Neural progenitor cell (in vitro differentiated cells): ENCODE measurements at places on chromosomes 6 and 20.
A peak's percentile ranks its signal among the peaks of the same experiment; 100 is the strongest.

DNA sequence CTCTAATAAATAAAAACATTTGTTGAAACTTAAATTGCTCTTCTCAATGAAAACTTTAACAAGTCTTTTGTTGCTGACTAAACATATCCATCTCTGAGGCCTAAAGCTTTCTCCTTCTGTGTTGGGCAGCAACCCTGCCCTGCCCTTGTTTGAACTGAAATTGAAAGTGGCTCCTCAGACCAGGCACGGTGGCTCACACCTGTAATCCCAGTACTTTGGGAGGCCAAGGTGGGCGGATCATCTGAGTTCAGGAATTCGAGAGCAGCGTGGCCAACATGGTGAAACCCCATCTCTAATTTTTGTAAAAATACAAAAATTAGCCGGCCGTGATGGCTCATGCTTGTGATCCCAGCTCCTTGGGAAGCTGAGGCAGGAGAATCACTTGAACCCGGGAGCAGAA, 29.2 kb upstream of the GNRH2 start:
- no peaks in the 10 kb centered on the region for H3K4me1 ChIP-seq
- no peak overlapping the region for H3K4me3 ChIP-seq
- H3K27me3 ChIP-seq, result no peaks in the 10 kb centered on the region
- DNase-seq, result no peak
- H3K36me3 ChIP-seq, result peaks cover 16% of the 10 kb centered on the region

GRCh38 chr20:19625426-19625825, 132.6 kb upstream of the RIN2 start:
- no peaks in the 10 kb centered on the region for H3K36me3 ChIP-seq
- H3K4me3 ChIP-seq, result no peak overlapping the region
- DNase-seq, result no peak

- H3K4me1 ChIP-seq, result no peaks in the 10 kb centered on the region
- H3K4me3 ChIP-seq, result no peak overlapping the region
- DNase-seq, result no peak
- H3K36me3 ChIP-seq, result no peaks in the 10 kb centered on the region
- H3K27me3 ChIP-seq, result no peaks in the 10 kb centered on the region
- no peak overlapping the region for H3K27ac ChIP-seq
Measured at GRCh38 chr6:56875523-56875922, 79.4 kb upstream of the BEND6 start.

DNA sequence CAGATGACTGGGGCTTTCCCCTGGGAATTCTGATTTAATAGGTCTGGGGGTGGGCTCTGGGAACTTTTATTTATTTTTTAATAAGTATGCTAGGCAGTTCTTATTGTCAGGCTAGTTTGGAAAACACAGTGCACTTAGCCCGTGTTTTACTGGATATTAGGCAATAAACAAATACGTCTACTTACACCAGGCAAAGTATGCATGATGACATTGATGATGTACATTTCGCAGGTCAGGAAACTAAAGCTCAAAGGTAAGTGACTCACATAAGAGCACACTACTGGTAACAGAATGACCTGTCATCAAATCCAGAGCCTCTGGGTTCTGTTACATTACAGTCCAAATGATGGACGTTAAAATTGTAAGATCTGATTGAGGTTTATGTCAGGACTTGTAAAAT, 144.4 kb upstream of the EXOC2 start:
- H3K36me3 ChIP-seq, result peaks cover 10% of the 10 kb centered on the region
- no peaks in the 10 kb centered on the region for H3K4me1 ChIP-seq
- DNase-seq, result no peak
- no peaks in the 10 kb centered on the region for H3K27me3 ChIP-seq
- no peak overlapping the region for H3K4me3 ChIP-seq

- H3K36me3 ChIP-seq, result no peaks in the 10 kb centered on the region
- DNase-seq, result no peak
- H3K4me3 ChIP-seq, result no peak overlapping the region
- H3K4me1 ChIP-seq, result no peaks in the 10 kb centered on the region
Measured at GRCh38 chr6:127178746-127179145, 60.3 kb downstream of the RSPO3 start.

DNA sequence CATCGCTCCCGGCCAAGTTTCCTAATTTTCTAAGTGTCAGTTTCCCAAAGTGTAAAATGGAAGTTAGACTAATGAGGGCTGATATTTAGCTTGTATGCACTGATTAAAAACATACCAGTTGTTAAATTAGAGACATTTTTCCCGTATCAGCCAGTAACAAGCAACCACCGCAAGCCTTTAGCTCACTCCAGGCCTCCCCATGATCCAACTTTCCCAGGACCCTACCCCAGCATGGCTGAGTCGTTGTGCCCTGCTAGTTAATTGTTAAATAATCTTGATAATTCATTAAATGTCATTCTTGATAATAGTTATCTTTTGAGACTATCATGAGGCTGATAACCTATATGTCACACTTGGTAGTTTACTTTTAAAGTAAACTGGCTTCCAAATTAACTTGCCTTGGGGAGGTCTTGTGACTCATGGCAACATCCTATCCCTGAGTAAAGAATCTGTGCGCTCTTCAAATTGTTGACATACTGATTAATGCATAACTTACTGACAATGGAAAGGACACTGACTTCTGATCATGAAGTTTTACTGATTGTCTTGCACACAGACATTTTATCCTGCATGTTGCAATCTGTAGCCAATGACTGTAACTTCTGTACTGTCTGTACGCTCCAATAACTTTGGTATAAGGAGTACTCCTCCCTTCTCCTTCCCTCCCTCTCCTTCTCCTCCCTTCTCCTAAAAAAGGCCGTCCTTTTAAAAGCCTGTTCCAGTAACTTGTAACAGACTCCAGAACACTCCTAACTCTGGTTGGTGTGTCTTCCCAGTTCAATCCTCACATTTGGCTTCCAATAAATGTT, 6.3 kb upstream of the GTF3C6 start:
- no peaks in the 10 kb centered on the region for H3K4me1 ChIP-seq
- no peak overlapping the region for H3K4me3 ChIP-seq
- no peak overlapping the region for H3K27ac ChIP-seq
- DNase-seq, result no peak
- no peaks in the 10 kb centered on the region for H3K27me3 ChIP-seq
- no peaks in the 10 kb centered on the region for H3K36me3 ChIP-seq

DNA sequence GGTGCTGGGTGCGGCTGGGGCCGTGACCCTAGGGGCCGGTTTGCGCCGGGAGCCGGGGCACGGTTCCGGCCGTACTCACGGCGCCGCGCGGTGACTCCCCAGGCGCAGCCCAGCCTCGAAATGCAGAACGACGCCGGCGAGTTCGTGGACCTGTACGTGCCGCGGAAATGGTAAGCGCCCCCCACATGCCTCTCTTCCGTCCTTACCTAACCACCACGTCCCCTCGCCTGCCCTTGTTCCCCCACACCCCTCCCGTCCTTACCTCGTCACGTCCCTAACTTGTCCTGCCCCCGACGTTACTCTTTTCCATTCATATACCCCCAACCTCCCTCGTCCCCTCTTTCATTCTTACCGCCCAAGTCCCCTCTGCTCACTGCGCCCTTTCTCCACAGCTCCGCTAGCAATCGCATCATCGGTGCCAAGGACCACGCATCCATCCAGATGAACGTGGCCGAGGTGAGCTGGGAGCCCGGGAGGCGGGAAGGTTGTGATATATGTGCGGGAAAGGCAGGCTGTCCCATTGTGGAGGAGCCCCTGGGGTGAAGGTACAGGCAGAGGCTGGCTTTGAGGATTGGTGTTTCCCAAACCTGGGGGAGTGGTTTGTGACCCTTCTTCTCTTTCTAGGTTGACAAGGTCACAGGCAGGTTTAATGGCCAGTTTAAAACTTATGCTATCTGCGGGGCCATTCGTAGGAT, 463 bp downstream of the RPS21 start:
- H3K4me1 ChIP-seq, result peaks cover 18% of the 10 kb centered on the region
- peaks cover 8% of the 10 kb centered on the region for H3K36me3 ChIP-seq
- DNase-seq, result no peak
- no peak overlapping the region for H3K27ac ChIP-seq

DNA sequence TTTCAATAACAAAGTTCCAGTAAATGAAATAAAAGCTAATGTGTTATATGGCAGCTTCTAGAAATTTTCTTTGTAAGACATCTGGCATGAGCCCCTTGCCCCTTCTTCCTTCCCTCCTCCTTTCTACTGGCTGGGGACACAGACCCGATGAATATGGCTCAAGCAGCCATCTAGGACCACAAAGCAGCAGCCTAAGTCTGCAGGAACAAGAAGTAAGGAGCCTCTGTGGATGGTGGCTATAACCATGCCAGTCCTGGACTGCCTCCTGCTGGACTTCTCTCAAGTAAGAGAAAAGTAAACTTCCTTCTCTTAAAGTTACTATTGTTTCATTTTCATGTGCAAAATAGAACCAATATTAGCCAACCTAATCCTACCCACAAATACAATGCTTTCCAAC, 114.9 kb upstream of the DST start:
- H3K4me1 ChIP-seq, result peaks cover 60% of the 10 kb centered on the region
- H3K27ac ChIP-seq, result no peak overlapping the region
- H3K4me3 ChIP-seq, result no peak overlapping the region
- no peaks in the 10 kb centered on the region for H3K27me3 ChIP-seq
- peak; percentile 55 for DNase-seq

DNA sequence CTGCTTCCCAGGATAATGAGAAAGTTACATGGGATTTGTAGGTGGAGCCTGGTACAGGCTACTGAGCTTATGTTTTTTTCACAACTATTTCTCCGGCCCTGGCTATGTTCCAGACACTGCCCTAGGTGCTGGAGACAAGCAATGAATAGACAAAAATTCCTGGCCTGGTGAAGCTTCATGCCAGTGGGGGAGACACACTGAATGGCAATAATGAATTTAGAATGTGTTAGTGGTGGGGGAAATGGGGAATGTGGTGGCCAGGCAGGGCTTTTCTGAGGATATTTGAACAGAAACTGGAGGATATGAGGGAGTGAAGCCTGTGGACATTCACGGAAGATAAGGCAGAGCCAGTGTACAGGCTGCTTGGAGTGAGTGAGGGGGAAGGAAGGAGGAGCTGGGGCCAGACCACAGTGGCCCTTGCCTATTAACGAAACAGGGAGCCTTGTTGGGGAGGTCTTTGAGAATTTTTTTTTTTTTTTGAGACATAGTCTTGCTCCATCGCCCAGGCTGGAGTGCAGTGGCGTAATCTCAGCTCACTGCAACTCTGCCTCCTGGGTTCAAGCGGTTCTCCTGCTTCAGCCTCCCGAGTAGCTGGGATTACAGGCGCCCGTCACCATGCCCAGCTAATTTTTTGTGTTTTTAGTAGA, 6.6 kb downstream of the FOXS1 start:
- no peaks in the 10 kb centered on the region for H3K27me3 ChIP-seq
- H3K4me3 ChIP-seq, result no peak overlapping the region
- H3K27ac ChIP-seq, result no peak overlapping the region
- no peak for DNase-seq
- peaks cover 42% of the 10 kb centered on the region for H3K4me1 ChIP-seq

DNA sequence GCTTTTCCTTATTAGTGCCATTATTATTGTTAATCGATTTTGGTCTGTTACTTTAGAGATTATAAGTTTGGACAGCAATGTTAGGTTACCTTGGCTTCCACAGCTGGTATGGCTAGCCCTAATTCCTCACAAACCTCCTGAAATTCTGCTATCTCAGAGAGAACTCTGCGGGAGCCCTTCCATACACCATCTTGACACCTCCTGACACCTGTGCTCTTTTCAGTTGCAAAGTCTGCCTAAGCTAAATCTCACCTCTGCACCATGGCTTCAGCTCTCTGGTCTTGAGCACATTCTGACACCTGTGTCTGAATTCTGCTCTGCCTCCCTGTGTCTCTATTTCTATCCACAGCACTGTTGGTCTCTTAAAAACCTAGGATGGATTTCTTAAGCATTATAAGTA, 106.5 kb downstream of the DCDC2 start:
- H3K4me1 ChIP-seq, result peaks cover 41% of the 10 kb centered on the region
- DNase-seq, result no peak
- H3K36me3 ChIP-seq, result peaks cover 7% of the 10 kb centered on the region
- H3K27ac ChIP-seq, result peak overlapping the region; percentile 83

GRCh38 chr20:43721097-43721428, 5.7 kb downstream of the GTSF1L start:
- H3K36me3 ChIP-seq, result no peaks in the 10 kb centered on the region
- H3K4me1 ChIP-seq, result peaks cover 12% of the 10 kb centered on the region
- no peak overlapping the region for H3K27ac ChIP-seq
- no peaks in the 10 kb centered on the region for H3K27me3 ChIP-seq
- DNase-seq, result no peak
- H3K4me3 ChIP-seq, result no peak overlapping the region

- no peaks in the 10 kb centered on the region for H3K27me3 ChIP-seq
- H3K4me3 ChIP-seq, result no peak overlapping the region
- H3K27ac ChIP-seq, result no peak overlapping the region
- no peaks in the 10 kb centered on the region for H3K36me3 ChIP-seq
Measured at GRCh38 chr6:82030761-82031503, 216.6 kb downstream of the IBTK start.

GRCh38 chr20:58938541-58938940, 42.5 kb upstream of the NELFCD start:
- no peak overlapping the region for H3K27ac ChIP-seq
- no peaks in the 10 kb centered on the region for H3K27me3 ChIP-seq
- H3K4me1 ChIP-seq, result no peaks in the 10 kb centered on the region
- H3K36me3 ChIP-seq, result no peaks in the 10 kb centered on the region
- DNase-seq, result no peak
- H3K4me3 ChIP-seq, result no peak overlapping the region

DNA sequence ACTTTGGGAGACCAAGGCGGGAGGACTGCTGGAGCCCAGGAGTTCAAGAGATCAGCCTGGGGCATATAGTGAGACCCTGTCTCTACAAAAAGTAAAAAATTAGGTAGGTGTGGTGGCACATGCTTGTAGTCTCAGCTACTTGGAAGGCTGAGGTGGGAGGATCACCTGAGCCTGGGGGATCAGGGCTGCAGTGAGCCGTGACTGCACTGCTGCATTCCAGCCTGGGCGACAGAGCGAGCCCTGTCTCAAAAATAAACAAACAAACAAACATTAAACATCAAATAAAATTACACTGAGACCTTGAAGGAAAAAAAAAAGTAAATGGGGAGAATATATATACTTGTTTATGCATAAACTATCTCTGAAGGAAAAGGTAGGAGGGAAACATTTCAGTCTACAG, 387.8 kb downstream of the ZFAND3 start:
- DNase-seq, result no peak
- no peak overlapping the region for H3K27ac ChIP-seq
- H3K4me1 ChIP-seq, result peaks cover 5% of the 10 kb centered on the region
- H3K4me3 ChIP-seq, result no peak overlapping the region

- H3K27me3 ChIP-seq, result no peaks in the 10 kb centered on the region
- H3K4me1 ChIP-seq, result peaks cover 15% of the 10 kb centered on the region
- no peaks in the 10 kb centered on the region for H3K36me3 ChIP-seq
Measured at GRCh38 chr20:22805219-22805618, 220.8 kb upstream of the FOXA2 start.

- no peaks in the 10 kb centered on the region for H3K4me1 ChIP-seq
- H3K36me3 ChIP-seq, result no peaks in the 10 kb centered on the region
- H3K27ac ChIP-seq, result no peak overlapping the region
- no peak overlapping the region for H3K4me3 ChIP-seq
- DNase-seq, result no peak
Measured at GRCh38 chr6:92589996-92590395, 829.4 kb downstream of the EPHA7 start.

DNA sequence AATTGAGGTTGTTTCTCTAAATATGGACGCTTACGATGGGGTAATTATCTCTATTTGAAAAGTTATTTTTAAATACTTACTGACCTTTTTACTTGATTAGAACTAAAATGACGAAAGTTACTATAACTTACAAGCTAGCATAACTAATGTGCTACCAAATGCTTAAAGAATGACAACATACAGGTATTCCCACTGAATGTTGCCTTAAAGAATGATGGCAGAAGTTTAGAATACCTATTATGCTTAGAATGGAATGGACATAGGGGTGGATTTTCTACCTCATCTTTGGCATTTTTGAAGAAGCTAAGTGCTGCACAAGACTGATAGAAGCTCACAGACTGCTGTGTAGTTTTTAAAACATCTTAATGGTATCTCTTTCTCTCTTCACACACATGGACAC, 284.8 kb downstream of the THBS2 start:
- H3K36me3 ChIP-seq, result no peaks in the 10 kb centered on the region
- H3K4me1 ChIP-seq, result no peaks in the 10 kb centered on the region
- no peak for DNase-seq
- no peak overlapping the region for H3K27ac ChIP-seq
